ENCODE measurements at places on chromosomes 6 and 20. TPM values are rescaled to one million over a fixed set of nuclear protein-coding genes. Genes with fewer than 3 reads are reported as not detected.

Gene TRIM31
- not detected for total RNA-seq

Gene SLC22A7
- not detected for total RNA-seq

Gene TIAM2
- total RNA-seq = 5.8 TPM

Gene MROH8
- total RNA-seq = 1.5 TPM

Gene TMEM170B
- 0.26 TPM for total RNA-seq

Gene PLN
- total RNA-seq = not detected

Gene MDFI
- total RNA-seq = 30.8 TPM

Gene GJA10
- not detected for total RNA-seq

Gene GABRR1
- total RNA-seq = not detected

Gene HLA-DRB5
- total RNA-seq = not detected

Gene LGSN
- total RNA-seq = 0.93 TPM

Gene PAX1
- not detected for total RNA-seq

Gene C20orf96
- 0.93 TPM for total RNA-seq

Gene HLA-DRA
- not detected for total RNA-seq

Gene BTBD3
- 15.5 TPM for total RNA-seq

Gene FAM83C
- not detected for total RNA-seq

Gene TBC1D7
- 13.7 TPM for total RNA-seq

Gene KCNK5
- total RNA-seq = not detected

Gene MRAP2
- total RNA-seq = not detected

Gene TMC2
- total RNA-seq = not detected

Gene KHDC1L
- not detected for total RNA-seq

Gene ERVFRD-1
- not detected for total RNA-seq

Gene NPEPL1
- 19.3 TPM for total RNA-seq

Gene PRICKLE4
- total RNA-seq = 0.43 TPM

Gene CSTF1
- 26.0 TPM for total RNA-seq

Gene WFDC2
- not detected for total RNA-seq

Gene TGM3
- total RNA-seq = not detected

Gene RNF39
- total RNA-seq = not detected

Gene RHAG
- not detected for total RNA-seq

Gene FOXQ1
- not detected for total RNA-seq

Gene C20orf204
- 0.12 TPM for total RNA-seq

Gene GRM4
- not detected for total RNA-seq

Gene CPNE1
- 123 TPM for total RNA-seq

Gene BYSL
- total RNA-seq = 5.2 TPM

Gene BTN1A1
- not detected for total RNA-seq

Gene ATP9A
- 12.8 TPM for total RNA-seq

Gene MUC22
- not detected for total RNA-seq

Gene MYLK4
- 3.2 TPM for total RNA-seq

Gene PRKN
- 1.8 TPM for total RNA-seq

Gene COL21A1
- total RNA-seq = 151 TPM

Gene RGS17
- total RNA-seq = 2.0 TPM

Gene CABLES2
- 3.0 TPM for total RNA-seq

Gene RAET1G
- 0.82 TPM for total RNA-seq

Gene MED23
- total RNA-seq = 13.2 TPM

Gene PSMB9
- 11.1 TPM for total RNA-seq
